ENCODE measurements at places on chromosomes 2 and 18.

DNA sequence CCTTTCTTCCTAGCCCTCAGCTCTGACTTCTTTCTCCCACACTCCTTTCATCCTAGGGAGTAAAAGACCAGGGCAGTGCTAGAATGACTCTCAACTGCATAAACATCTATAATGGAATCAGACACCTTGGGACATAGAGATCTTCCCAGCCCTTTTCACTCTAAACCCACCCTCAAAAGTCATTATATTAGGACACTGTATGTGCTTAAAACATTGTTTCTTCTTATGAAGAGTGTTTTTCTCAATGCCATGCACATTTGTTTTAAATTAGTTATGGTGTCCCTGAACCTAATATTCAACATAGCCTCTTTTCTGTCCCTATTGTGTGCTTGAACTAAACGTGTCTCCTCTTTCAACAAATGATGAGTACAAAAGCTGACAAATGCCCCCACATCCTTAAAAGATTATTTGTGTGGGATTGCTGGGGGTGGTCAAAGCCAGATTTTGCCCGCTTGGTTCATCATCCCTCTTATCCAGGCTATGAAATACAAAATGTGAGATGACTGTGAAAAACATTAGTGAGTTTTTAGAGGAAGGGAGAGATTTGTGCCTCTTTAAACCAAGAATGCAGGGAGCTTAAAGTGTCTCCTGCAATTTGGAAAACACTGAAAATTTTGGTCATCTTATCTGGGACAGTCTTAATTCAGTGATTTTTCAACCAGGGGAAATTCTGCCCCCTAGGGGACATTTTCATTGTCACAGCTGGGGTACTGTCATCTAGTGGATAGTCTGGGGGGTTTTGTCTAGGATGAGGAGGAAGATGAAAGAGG, 29.0 kb downstream of the SERPINB5 start:
- no peak for DNase-seq

DNA sequence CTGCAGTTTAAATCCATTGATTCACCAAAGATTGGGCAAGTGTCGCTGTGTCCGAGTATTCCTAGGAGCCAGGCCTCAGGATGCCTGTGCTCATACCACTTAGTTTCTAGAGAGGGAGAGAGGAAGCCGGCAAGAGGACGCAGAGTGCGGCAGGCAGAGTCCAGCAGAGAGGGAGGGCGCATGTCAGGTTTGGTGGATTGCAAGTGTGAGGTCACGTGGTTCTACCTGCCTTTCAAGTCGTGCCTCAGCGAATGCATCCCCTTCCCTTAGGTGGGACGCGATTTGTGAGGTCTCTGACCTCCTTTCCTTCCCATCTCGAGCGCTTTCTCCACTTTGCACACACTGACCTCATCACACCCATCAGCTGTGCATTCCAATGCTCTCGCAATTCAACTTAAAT, 188.1 kb downstream of the TMEM18 start:
- DNase-seq: no peak

GRCh38 chr2:223093436-223094241, 41.6 kb downstream of the KCNE4 start:
- no peak for DNase-seq

GRCh38 chr2:129004485-129004884, 685.8 kb upstream of the HS6ST1 start:
- DNase-seq: no peak

DNA sequence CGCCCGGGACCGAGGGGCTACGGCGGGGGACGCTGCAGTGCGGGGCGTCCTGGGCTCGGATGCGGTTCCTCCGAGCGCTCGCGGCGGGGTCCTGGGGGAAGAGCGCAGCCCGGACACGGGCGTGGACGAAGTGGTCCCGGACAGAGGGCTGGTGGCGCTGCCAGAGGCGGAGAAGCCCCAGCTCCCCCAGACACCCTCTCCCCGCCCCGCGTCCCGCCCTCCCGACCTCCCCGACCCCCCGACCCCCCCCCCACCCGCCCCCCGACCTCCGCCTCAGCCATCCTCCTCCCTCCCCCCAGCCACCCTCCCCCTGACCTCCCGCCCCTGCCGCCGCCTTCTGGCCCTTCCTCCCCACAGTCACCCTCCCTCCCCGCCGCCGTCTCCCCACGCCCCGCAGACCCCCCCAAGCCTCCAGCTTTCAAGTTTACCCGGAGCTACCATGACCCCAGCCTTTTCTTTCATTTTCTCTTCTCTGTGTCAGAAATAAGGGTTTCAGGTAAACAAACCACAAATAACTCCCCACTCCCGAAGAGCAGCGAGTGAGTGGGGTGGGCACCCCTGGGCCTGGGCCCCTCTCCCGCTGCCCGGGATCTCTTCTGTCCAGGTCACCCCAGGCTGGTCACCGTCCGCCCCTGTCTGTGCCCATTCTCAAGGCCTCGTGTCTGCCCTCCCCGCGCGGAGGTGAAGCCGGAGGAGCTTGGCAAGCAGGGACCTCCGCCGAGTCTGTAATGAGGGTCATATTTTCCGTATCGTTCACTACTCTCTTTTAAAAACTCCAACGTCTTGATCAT, 5.1 kb downstream of the NFATC1 start:
- DNase-seq: no peak

DNA sequence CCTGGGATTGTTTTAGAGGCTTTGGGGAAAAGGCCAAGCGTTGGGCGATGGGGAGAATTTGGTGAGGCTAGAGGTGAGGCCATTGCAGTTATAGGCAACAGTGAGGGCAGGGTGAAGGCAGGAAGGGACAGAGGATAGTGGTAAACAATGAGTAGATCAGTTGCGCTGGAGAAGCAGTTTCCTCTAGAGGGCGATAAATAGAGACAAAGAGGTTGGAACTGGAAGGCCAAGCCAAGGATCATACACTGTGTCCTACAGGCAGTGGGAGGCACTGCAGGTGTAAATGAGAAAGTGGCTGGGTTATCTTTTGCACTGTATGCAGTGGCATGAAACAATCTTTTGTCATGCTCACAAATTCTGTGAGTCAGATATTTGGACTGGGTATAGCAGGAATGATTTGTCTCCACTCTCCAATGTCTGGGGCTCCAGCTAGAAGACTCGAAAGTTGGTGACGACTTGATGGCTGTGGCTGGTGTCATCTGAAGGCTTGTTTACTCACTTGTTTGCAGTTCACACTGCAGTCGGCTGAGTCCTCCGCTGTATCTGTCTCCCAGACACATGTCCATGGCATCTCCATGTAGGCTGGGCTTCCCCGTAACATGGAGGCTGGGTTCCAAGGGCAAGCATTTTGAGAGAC, 82.1 kb downstream of the TNP1 start:
- no peak for DNase-seq

DNA sequence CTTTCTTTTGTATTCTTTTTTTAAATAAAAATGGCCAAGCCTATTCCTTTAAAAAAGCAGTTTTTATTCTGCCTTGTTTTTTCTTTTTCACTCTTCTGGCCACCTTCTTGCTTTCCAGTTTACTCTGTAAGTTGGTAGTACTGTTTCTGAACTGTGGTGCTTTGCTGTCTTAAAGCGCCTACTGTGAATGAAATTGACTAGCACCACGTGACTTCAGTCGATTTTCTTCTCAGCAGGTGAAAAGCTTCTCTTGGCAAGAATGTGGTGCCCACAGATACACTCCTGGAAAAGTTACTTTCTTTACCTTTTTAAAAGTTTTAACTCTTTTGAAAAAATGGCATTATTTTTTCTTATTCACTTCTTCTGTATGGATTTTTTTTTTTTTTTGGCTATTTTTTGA, 32.4 kb downstream of the DYNC1I2 start:
- no peak for DNase-seq

DNA sequence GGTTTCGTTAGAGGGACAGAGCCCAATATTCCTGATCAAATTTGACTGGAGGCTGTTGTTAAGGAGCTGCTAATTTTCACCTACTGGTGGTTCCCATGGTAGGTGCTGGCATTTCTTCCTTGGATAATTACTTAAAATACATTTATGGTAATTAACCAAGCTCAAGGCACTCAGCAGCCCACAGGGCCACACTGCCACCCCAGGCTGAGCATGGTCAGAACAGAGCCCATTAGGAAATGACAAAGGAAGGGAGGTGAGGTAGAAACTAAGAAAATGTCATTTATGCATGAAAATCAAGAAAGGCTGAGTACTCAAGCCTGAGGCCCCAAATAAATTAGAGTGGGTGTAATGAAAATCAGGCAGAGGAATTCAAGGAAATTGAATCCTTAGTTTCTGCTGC, 510.2 kb upstream of the GYPC start:
- DNase-seq: no peak

DNA sequence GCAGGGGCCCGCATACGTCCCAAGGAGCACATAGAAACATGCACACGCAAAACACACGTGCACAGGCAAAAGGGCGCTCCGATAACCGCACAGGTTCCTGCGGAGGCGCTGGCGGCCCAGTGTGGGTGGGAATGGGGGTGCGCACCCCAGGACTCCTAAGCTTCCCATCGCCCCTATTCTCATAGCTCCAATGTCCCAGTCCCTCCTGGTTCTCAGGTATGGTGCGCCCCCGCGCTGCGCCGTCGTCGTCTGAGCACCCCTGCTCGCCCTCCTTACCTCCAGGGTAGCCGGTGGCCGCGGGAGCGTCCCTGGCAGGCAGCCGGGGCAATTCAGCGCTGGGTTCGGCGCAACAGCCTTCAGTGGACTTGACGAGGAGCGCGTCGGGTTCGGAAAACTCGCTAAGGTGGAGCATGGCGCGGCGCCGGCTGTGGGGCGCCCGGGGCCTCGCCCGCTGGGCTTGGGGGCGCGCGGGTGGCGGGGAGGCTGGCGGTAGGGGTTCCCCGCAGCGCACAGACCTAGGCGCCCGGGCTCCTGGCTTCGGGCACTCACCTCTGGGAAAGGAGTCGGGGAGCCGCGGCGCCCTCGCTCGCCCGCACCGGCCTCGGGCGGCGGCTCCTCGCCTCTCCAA, 328 bp downstream of the EGR4 start:
- DNase-seq: no peak

GRCh38 chr2:197717863-197718262, 12.7 kb downstream of the MARS2 start:
- no peak for DNase-seq

DNA sequence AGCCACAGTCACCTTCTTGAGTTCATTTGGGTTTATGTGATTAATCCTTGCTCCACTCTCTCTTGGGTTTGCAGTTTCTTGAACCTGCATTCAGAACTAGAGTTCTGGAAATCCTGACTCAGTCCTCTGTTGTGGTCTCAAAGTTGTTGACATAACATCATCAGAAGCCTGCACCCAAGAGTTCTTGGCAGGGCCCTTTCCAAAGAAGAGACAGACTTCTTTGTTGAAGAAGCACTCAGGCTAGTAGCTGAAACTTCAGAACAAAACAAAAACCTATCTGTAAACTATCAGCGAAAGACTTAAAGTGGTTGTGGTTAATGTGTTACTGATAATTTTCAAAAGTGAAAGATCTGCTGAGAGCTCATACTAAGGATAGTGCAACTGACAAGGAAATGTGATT, 120.8 kb downstream of the FAM168B start:
- no peak for DNase-seq

DNA sequence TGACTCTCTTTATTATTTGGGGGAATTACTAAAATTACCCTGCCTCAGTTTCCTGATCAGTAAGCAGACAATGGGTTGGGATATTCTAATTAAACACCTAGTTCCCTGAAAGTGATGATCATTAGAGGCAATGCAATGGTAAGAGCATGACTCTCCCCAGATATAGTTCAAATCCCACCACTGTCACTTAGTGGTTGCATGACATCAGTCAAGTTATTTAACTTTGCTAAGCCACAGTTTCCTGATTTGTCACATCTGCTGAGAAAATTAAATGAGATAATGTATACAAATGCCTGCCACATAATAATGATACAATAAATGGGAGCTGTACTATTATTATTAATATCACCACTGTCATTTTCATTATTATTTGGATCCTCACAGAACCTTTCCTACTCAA, 29.9 kb downstream of the ZEB2 start:
- no peak for DNase-seq

- no peak for DNase-seq
Observed at GRCh38 chr2:85737481-85737880, 16.3 kb upstream of the ATOH8 start.

DNA sequence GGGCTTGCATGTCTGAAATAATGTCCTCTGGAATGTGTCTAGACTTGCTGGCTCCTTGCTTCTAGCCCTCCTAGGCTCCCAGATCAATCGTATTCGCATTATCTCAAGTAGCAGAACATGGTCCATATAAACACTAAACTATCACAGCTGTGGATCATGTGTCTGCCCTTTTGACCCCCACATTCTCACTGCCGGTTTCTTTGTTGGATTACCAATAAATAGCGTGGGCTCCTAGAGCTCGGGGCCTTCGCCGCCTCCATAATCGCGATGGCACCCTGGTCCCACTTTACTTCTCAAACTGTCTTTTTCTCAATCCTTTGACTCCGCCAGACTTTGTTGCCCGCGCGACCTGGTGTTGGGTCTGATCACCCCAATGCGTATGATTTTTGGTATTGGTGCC, 6.3 kb upstream of the SCYGR8 start:
- DNase-seq: no peak

GRCh38 chr2:69689466-69689865, 45.9 kb upstream of the AAK1 start:
- DNase-seq: no peak
